SJSA1 (cell line): ENCODE measurements at places on chromosomes 2 and 18. TPM values are rescaled to one million over a fixed set of nuclear protein-coding genes. Genes with fewer than 3 reads are reported as not detected.

DNA sequence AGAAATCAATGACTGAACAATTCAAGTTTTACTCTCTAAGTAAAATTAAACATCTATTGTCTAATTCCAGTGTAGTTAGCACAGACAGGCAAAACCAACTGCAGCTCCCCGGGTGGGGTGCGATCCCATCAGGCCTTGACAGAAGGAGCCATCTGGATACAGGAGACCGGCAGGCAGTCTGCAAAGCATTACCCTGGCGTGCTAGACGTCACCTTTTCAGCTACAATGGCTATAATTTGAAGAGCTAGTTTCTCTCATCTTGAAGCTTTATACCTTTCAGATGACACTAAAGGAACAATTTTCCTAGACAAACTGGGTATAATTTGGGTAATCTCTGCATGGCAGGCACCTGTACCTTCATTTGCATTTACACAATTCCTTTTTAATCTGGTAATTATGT lies 761.5 kb upstream of the SOX11 start:
- DNase-seq = no peak
- H3K27ac ChIP-seq = no peak overlapping the region
- H3K27me3 ChIP-seq = no peaks in the 10 kb centered on the region
- H3K4me1 ChIP-seq = no peaks in the 10 kb centered on the region
- H3K36me3 ChIP-seq = no peaks in the 10 kb centered on the region

SERPINB13 gene
- not detected in 2 replicates for total RNA-seq

DNA sequence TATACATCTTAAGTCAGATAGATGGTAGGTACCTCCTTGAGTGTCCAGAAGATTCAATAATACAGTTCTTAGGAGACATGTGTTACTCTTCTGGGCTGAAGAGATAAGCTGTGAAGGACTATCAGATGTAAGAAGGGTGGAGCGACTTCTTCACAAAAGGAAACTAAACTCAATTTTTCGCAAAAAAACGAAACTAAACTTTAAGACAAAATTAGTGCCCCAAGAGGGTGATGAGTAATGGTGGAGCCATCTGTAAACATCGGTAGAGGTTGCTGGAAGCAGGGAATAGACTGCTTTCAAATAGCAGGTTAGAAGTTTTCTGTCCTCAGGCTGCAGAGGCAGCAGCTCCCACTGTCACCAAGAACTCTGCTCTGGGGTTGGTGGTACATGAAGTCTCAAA lies 111.6 kb upstream of the TACR1 start:
- peak overlapping the region; percentile 24 for H3K4me3 ChIP-seq
- peak; percentile 57 for DNase-seq
- H3K27ac ChIP-seq = peak overlapping the region; percentile 26; the same call in 1 of the 2 replicates
- H3K27me3 ChIP-seq = no peaks in the 10 kb centered on the region
- peaks cover 25% of the 10 kb centered on the region for H3K4me1 ChIP-seq
- H3K36me3 ChIP-seq = no peaks in the 10 kb centered on the region

DNA sequence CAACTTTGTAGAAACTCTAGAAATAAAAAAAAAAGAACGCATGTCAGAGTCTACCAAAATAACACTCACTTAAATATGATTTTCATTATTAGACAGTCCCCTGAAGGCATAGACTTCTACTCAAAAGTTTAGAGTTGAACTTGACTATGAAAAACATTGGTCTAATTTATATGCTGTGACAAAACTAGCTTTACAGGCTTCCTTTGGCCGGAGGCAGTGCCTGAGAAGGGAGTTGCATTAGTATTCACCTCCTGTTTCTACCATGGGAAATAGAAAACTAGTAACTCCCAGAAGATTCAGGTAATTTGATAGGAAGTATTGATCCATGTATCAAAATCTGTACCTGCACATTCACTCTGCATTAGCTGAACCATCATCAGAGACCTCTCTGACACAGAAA lies 163.4 kb upstream of the NOSTRIN start:
- H3K4me1 ChIP-seq = peaks cover 6% of the 10 kb centered on the region
- no peak for DNase-seq
- no peak overlapping the region for H3K4me3 ChIP-seq
- H3K27ac ChIP-seq = no peak overlapping the region

GRCh38 chr2:239275847-239276831 lies 124.7 kb downstream of the HDAC4 start:
- H3K4me1 ChIP-seq = peaks cover 73% of the 10 kb centered on the region
- H3K27ac ChIP-seq = peak overlapping the region; percentile 99
- no peak overlapping the region for H3K4me3 ChIP-seq
- no peaks in the 10 kb centered on the region for H3K27me3 ChIP-seq
- no peaks in the 10 kb centered on the region for H3K36me3 ChIP-seq

- no peak overlapping the region for H3K4me3 ChIP-seq
- H3K27me3 ChIP-seq = no peaks in the 10 kb centered on the region
- H3K4me1 ChIP-seq = peaks cover 9% of the 10 kb centered on the region
- no peaks in the 10 kb centered on the region for H3K36me3 ChIP-seq
Observed at GRCh38 chr2:239220981-239221396, 179.8 kb downstream of the HDAC4 start.

GRCh38 chr2:141393214-141393545 lies 737.6 kb downstream of the LRP1B start:
- H3K4me3 ChIP-seq = no peak overlapping the region
- H3K36me3 ChIP-seq = no peaks in the 10 kb centered on the region
- H3K4me1 ChIP-seq = peaks cover 8% of the 10 kb centered on the region
- no peaks in the 10 kb centered on the region for H3K27me3 ChIP-seq
- DNase-seq = no peak

SLC14A1 gene
- total RNA-seq = 5.1 and 7.8 TPM in 2 replicates

DNA sequence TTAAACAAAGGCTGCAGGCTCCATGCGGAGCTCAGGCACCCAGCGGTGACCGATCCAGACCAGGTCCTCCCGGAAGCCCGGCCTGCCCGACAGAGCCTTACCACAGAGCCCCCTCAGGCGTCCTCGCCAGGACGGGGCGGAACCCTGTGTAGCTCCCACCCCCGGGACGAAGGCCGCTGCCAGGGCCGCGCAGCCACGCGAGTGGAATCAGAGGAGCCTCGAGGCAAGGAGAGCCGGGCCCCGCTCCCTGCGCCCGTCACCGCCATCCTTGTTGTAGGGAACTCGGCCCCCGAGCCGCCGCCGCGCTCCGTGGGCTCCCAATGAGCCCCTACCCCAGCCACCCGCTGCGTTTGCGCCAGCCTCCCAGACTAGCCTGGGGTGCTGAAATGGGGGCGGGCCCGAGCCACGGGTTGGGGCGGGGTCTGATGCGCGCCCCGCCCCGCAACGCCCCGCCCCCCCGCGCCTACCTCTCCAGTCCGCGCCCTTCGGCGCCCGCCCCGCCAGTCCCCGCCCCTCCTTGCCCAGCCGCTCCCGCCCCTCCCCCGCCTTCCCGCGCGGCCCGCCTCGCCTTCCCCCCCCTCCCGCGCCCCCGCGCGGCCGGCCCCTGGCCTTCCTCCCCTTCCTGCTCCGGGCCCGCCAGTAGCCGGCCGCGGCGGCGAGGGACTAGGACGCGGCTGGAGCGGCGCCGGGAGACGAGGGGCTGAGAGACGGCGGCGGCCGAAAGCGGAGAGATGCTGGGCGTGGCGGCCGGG lies at the start of gene LIMS1:
LIMS1 (plus strand) TSS at position 639 of the 752 bp plus-strand sequence; CDS start at position 732, 93 bp downstream.
- H3K4me3 ChIP-seq = peak within 1 kb of the TSS; percentile 62
- peak within 1 kb of the TSS; percentile 70 for H3K27ac ChIP-seq
- peaks cover 31% of the 10 kb centered on the region for H3K4me1 ChIP-seq
- H3K27me3 ChIP-seq = no peaks in the 10 kb centered on the region
- H3K36me3 ChIP-seq = peaks cover 6% of the 10 kb centered on the region
- DNase-seq = peak; percentile 94

MC4R gene
- not detected in 2 replicates for total RNA-seq

SERPINB11 gene
- total RNA-seq = not detected in 2 replicates

DNA sequence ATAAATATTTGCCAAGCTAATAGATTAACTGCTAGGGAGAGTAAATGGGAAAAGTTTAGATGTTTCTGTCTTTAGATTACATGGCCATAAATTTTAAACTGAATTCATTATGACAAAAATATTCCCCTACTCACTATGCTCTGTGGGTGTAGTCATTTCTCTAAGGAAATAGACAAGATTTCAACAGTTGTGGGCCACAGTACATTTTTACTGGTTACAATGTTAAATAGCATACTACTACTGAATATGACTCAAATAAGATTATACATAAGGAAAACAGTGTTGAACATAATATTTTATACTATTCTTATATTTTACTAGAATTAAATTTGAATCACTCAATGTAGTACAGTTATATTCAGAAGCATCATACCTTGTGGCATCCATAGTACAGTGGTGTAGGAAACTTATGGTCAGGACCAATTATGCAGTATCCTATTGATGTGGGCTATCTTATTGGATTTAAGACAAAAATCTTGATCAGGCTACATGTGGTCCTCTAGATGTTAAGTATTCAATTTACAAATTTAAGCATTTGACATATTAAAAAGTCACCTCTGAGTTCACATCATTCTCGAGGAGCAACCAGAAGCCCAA lies 33.0 kb downstream of the RPRD1A start:
- no peaks in the 10 kb centered on the region for H3K27me3 ChIP-seq
- no peak overlapping the region for H3K27ac ChIP-seq
- peaks cover 28% of the 10 kb centered on the region for H3K36me3 ChIP-seq
- no peaks in the 10 kb centered on the region for H3K4me1 ChIP-seq
- DNase-seq = no peak

DNA sequence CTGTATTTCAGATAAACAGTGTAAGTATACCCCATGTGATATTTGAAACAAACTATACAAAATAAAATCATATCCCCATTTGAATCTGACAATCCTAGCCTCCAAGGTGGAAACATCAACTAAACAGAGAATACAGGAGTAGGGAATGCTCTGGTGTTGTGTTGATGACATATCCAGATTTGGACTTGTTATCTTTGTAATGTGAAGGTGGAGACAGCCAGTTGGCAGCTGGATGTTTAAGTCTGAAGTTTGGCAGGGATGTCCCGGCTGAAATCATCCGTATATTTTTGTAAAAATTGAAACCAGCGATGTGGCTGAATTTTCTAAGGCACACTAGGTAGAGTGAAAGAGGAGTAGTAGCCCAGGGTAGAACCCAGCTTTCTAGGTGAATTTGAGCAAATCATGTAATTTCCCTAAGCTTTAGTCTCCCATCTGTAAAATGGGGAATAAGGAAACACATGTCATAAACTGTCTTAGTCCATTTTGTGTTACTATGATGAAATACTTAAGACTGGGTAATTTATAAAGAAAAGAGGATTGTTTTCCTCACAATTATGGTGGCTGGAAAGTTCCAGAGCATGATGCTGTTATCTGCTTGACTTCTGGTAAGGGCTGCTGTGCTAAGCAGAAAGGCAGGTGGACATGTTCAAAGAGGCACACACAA lies 246.6 kb upstream of the APCDD1 start:
- no peaks in the 10 kb centered on the region for H3K4me1 ChIP-seq
- no peak for DNase-seq
- no peak overlapping the region for H3K27ac ChIP-seq
- H3K27me3 ChIP-seq = no peaks in the 10 kb centered on the region
- H3K4me3 ChIP-seq = no peak overlapping the region
- no peaks in the 10 kb centered on the region for H3K36me3 ChIP-seq

SLC9A2 gene
- total RNA-seq = 0.03 TPM in 1 of 2 replicates, not detected in the other

DNA sequence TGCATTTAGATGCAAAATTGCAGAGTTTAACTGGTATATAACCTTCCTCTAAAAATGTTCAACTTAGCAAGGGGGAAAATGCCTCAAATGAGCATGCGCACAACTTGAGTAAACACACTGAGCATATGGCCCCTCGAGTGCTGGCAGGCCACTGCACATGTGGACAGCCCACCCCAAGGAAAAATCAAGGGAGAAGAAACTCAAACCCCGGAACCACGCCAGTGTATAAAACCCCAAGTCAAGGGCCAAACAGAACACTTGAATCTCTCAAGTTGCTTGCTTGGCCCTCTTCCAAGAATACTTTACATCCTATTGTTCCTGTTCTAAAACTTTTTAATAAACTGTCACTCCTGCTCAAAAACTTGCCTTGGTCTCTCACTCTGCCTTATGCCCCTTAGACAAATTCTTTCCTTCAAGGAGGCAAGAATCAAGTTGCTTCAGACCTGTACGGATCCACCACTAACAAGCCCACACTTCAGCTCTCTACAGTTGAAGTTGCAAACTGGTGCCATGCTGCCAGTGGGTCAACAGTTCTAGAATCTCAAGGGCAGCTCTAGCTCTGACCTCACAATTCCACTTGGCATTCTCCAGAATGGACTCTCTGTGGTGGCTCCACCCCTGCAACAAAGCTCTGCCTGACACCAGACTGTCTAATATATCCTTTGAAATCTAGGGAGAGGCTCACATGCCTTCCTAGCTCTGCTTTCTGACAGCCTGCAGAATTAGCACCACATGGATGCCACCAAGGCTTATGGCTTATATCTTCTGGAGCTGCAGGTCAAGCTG lies 38.9 kb downstream of the HIBCH start:
- peaks cover 4% of the 10 kb centered on the region; the same call in 1 of the 2 replicates for H3K4me1 ChIP-seq
- H3K36me3 ChIP-seq = peaks cover 15% of the 10 kb centered on the region; the same call in 1 of the 2 replicates
- no peak for DNase-seq
- no peak overlapping the region for H3K4me3 ChIP-seq

DNA sequence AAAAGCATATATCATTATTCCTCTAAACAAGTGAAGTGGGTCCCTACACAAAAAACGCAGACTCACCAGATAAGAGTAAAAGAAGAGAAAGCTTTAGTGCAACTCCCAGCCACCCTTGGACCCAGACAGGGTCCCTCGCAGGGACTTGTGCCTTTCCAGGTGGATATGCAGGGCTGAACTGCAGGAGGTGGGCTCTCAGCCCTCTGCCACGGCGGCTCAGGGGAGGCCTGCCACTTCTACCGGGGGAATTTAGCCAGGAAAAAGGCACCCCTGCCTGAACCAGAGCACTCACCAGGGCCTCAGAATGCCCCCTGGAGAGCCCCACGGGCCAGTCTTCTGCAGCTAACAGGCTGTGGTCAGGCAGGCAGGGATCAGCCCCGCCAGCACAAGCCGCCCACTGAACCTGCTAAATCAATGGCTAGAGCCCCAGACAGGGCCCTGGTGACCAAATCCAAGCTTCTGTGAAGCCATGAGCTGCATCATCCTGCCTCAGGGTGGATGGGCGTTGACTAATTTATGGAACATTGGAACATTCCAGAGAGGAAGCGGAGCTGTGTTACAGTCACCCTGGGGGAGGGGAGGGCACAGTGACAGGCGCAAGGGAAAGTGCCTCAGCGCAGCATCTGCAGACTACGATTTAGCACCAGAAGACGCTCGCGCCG lies 209.3 kb downstream of the EIPR1 start:
- H3K27ac ChIP-seq = no peak overlapping the region
- DNase-seq = no peak
- no peaks in the 10 kb centered on the region for H3K36me3 ChIP-seq
- no peak overlapping the region for H3K4me3 ChIP-seq
- peaks cover 9% of the 10 kb centered on the region; the same call in 1 of the 2 replicates for H3K4me1 ChIP-seq
- H3K27me3 ChIP-seq = no peaks in the 10 kb centered on the region

- peak overlapping the region; percentile 92 for H3K4me3 ChIP-seq
- DNase-seq = peak; percentile 33
- peaks cover 6% of the 10 kb centered on the region for H3K36me3 ChIP-seq
- H3K27ac ChIP-seq = no peak overlapping the region
- H3K4me1 ChIP-seq = peaks cover 37% of the 10 kb centered on the region
- no peaks in the 10 kb centered on the region for H3K27me3 ChIP-seq
Observed at GRCh38 chr18:44682871-44683221, 2.2 kb downstream of the SETBP1 start.

GRCh38 chr2:159157361-159158209 lies 128.9 kb downstream of the WDSUB1 start:
- H3K4me3 ChIP-seq = no peak overlapping the region
- DNase-seq = no peak
- peaks cover 56% of the 10 kb centered on the region for H3K36me3 ChIP-seq
- H3K27ac ChIP-seq = no peak overlapping the region
- peaks cover 12% of the 10 kb centered on the region for H3K4me1 ChIP-seq

CRIM1 gene
- 245 and 249 TPM in 2 replicates for total RNA-seq

POTEI gene
- not detected in 2 replicates for total RNA-seq

GAD1 gene
- total RNA-seq = 0.21 and 2.8 TPM in 2 replicates

- no peaks in the 10 kb centered on the region for H3K36me3 ChIP-seq
- DNase-seq = no peak
- no peaks in the 10 kb centered on the region for H3K27me3 ChIP-seq
- no peak overlapping the region for H3K4me3 ChIP-seq
- H3K27ac ChIP-seq = no peak overlapping the region
Observed at GRCh38 chr2:239750929-239751678, 274.0 kb downstream of the NDUFA10 start.

IL36RN gene
- total RNA-seq = not detected in 2 replicates

CNTNAP5 gene
- not detected in 2 replicates for total RNA-seq
